OCI-M1 (cell line): ENCODE measurements at places on chromosomes 3 and 15.

- no peak for DNase-seq
Measured at GRCh38 chr15:87591582-87591981, 665.0 kb downstream of the NTRK3 start.

DNA sequence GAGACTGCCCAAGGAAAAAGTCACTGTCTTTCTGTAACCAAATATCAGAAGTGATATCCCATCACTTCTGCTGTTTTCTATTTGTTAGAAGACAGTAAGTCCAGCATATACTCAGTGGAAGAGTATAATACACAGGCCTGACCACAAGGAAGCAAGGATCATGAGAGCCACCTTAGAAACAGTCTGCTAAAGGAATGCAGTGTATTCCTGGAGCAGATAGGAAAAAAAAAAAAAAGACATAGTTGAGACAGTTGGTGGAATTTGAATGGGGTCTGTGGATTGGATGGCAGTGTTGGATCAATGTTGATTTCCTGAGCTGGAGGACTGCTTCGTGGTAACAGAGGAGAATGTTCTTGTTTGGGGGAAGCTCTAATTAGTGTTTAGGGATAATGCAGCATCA is 26.5 kb upstream of the FBXL2 start:
- DNase-seq: no peak

GRCh38 chr3:10259798-10260197 is 11.5 kb downstream of the TATDN2 start:
- no peak for DNase-seq

- no peak for DNase-seq
Measured at GRCh38 chr15:89611317-89611716, 36.0 kb downstream of the TICRR start.

DNA sequence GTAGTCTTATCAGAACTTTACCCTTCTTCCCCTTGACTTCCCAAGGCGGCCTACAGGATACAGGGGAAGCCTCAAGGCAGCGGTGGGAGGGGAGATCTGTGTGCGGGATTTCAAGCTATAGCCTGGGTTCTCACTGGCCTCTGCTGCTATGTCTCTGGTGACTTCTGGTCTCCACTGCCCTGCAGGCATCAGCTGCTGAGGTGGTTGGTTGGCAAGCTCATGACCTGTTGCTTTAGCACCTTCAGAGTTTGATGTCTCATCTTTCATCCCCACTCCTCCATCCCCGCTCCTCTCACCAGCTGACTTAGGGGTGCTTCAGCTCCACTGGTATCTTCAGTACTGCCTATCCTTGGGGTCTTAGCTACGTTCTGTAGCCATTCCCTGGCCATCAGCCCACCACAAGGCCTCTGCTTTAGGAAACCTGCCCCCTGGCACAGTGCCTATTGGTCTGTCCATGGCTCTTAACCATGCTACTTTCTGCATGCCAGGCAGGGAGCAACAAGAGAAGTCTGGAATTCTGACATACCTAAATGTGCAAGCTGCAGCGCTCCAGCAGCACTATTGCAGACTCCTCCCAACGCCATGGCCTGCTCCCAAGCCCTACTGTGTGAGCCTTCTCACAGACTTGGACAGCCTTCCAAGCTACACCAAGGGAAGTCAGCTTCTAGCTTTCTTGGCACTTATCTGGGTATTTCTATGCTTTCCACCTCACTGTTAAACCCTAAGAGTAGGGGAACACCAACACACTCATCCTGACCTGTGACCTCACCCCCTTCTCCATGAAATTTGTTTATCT is 1.8 kb upstream of the YEATS2 start:
- no peak for DNase-seq

- no peak for DNase-seq
Measured at GRCh38 chr3:10108091-10108490, at the start of gene FANCD2OS. Gene FANCD2OS, minus strand, starts transcription at chr3:10108255. Its CDS starts 3,481 bp downstream, at chr3:10104774.
